Cardiac atrium fibroblast (primary cell): ENCODE measurements at places on chromosomes 7 and 10. TPM values are rescaled to one million over a fixed set of nuclear protein-coding genes. Genes with fewer than 3 reads are reported as not detected.

Gene AKR1D1
- not detected in 2 replicates for total RNA-seq

Gene PILRA
- total RNA-seq: 0.32 and 1.1 TPM in 2 replicates

Gene SPDYE2
- not detected in 2 replicates for total RNA-seq

Gene CCDC3
- 11.2 and 12.2 TPM in 2 replicates for total RNA-seq

Gene MXI1
- total RNA-seq: 31.2 and 32.1 TPM in 2 replicates

Gene HIF1AN
- 4.3 and 8.7 TPM in 2 replicates for total RNA-seq

Gene NANOS1
- 8.7 and 14.3 TPM in 2 replicates for total RNA-seq

Gene RALA
- 24.6 and 28.8 TPM in 2 replicates for total RNA-seq

Gene DENND2A
- total RNA-seq: 2.9 and 13.7 TPM in 2 replicates

Gene ZNF394
- total RNA-seq: 17.3 and 22.9 TPM in 2 replicates

Gene CYREN
- total RNA-seq: 30.7 and 32.7 TPM in 2 replicates

Gene UNCX
- total RNA-seq: not detected in 2 replicates

Gene COBL
- total RNA-seq: not detected in 2 replicates

Gene PLA2G12B
- not detected in 2 replicates for total RNA-seq

Gene ASAH2B
- 1.3 TPM in 2 replicates for total RNA-seq

Gene LRRN3
- total RNA-seq: 0.18 and 3.1 TPM in 2 replicates

Gene HYCC1
- total RNA-seq: 113 and 128 TPM in 2 replicates

Gene EEF1AKMT2
- total RNA-seq: 14.6 and 16.4 TPM in 2 replicates

Gene AGFG2
- total RNA-seq: 24.3 and 43.0 TPM in 2 replicates

Gene AOAH
- total RNA-seq: not detected in 2 replicates

Gene SNCG
- total RNA-seq: 5.3 and 11.4 TPM in 2 replicates

Gene CDK13
- total RNA-seq: 26.6 and 39.9 TPM in 2 replicates

Gene HOXA9
- total RNA-seq: not detected in 2 replicates

Gene ANKRD30A
- not detected in 2 replicates for total RNA-seq

Gene MYO3A
- not detected in 2 replicates for total RNA-seq

Gene ZNF32
- total RNA-seq: 29.6 and 34.3 TPM in 2 replicates

Gene CALCR
- not detected in 2 replicates for total RNA-seq

Gene UFSP1
- 0.49 and 6.0 TPM in 2 replicates for total RNA-seq

Gene FZD1
- 6.0 and 9.4 TPM in 2 replicates for total RNA-seq

Gene LIPM
- not detected in 2 replicates for total RNA-seq

Gene ACBD7
- total RNA-seq: 0.16 and 0.18 TPM in 2 replicates

Gene AS3MT
- 1.3 and 2.9 TPM in 2 replicates for total RNA-seq

Gene PARD3
- 22.9 and 26.4 TPM in 2 replicates for total RNA-seq

Gene ASCC1
- total RNA-seq: 18.2 and 21.9 TPM in 2 replicates

Gene CYP3A4
- not detected in 2 replicates for total RNA-seq

Gene FGFR2
- 0.16 TPM in 1 of 2 replicates, not detected in the other for total RNA-seq

Gene TMEM213
- not detected in 2 replicates for total RNA-seq

Gene FFAR4
- not detected in 2 replicates for total RNA-seq

Gene PRKG1
- total RNA-seq: 14.7 and 23.5 TPM in 2 replicates

Gene SKIDA1
- 0.18 and 0.65 TPM in 2 replicates for total RNA-seq

Gene NODAL
- total RNA-seq: not detected in 2 replicates

Gene NOBOX
- not detected in 2 replicates for total RNA-seq

Gene C7orf33
- total RNA-seq: not detected in 2 replicates

Gene FAM131B
- 0.36 and 0.97 TPM in 2 replicates for total RNA-seq

Gene EXOC4
- total RNA-seq: 41.7 and 44.7 TPM in 2 replicates

Gene NUTM2B
- total RNA-seq: 0.16 and 0.18 TPM in 2 replicates

Gene GJD4
- not detected in 2 replicates for total RNA-seq

Gene FANK1
- 1.3 and 2.5 TPM in 2 replicates for total RNA-seq

Gene TAS2R41
- not detected in 2 replicates for total RNA-seq
